IMR-90 (cell line): ENCODE measurements at places on chromosomes 2 and 18. TPM values are rescaled to one million over a fixed set of nuclear protein-coding genes. Genes with fewer than 3 reads are reported as not detected.
A peak's percentile ranks its signal among the peaks of the same experiment; 100 is the strongest.

DNA sequence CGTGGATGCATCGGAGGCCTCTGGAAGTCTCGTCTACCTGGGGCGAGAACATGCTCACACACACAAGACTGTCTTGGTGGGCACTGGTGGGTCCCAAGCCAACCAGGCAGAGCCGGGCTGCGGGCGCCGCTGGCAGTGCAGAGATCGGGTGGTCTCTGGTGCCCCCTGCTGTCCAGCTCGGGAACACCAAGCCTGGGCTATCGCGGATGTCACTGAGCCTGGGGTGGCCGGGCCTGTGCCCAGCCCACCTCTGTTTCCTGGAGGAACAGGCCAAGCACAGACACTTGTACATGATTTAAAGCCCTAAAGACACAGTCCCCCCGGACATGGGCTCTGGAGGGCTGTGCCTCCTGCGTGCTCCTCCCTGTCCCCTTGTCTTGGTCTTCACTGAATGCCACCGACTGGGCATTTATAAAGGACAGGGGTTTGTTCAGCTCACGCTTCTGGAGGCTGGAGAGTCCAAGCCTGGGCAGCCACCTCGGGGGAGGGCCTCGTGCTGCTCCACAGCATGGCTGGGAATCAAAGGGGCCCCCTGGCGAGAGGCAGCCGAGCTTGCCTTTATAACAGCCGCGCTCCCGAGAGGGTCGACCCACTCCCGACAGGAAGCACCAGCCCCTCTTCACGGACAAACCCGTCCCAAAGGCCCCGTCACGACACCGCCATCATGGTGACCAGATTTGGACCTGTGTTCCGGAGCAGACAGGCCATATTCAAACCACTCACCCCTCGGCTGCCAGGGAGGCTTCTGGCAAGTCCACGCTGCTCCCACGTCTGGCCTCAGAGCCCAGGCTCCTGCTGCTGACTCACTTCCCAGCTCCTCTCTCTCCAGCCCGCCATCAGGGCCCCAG, 3.6 kb upstream of the OTOS start:
- peak; percentile 22 for DNase-seq

DNA sequence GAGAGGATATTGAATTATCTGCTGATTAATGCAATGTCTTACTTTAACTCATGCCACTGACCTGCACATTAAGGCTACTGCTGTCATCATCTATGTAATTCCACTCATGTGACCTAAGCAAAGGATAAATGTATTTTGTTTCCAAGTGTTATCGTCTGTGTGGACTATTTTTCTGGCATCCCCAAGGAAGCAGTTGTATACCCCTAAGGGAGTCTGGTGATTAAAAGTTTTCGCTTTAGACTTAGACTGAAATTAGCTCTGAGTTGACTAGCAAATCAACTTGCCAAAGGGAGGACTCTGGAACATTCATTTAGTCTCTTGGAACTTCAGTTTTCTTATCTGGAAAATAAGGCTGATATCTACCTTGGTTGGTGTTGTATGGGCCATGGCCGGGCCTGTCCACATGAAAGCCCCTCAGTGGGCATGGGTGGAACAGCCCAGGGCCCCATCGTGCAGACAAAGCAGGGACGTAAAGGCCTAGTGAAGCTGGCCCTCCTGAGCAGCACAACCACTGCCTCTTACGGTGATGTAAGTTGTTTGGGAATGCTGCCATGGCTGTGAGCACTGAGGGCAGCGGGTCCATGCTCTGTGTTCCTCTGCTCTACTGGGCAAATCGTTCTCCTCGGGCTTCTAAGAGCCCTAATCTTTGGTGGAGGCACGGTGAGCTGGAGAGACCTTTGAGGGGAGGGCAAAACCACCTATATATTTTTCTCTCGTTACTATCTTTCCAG, 144.4 kb upstream of the RNF152 start:
- no peak for DNase-seq

- DNase-seq, result no peak
Observed at GRCh38 chr2:165371356-165371755, 98.1 kb upstream of the CSRNP3 start.

DNA sequence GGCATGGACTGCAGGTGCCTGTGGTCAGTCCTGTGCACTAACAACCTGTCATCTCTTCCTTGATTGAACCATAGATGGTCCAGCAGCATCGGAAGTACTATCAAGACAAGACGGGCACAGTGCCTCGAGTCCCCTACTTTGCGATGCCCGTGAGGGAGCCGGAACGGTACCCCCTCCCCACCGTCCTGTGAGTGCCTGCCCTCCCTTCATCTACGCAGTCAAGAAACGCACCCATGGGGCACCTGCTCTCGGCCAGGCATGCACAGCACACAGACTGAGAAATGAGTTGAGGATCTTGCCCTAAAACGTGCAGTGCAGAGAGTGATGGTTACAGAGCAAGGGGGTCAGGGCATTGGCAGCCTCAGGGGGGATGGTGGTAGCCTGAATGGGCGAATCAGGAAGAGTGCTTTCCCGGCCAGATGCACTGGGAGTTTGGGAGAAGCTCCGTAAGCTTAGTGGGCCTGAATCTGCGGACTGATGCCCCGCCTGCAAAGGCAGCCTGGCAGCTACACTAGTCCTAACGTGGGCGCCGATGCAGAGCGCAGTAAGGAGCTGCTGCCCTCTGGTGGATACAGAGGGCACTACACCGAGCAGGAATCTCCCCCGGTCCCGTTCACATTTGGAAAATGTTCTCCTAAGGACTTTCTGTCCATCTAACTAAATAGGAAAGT, 63.6 kb downstream of the CIB4 start:
- DNase-seq, result peak; percentile 49

DNA sequence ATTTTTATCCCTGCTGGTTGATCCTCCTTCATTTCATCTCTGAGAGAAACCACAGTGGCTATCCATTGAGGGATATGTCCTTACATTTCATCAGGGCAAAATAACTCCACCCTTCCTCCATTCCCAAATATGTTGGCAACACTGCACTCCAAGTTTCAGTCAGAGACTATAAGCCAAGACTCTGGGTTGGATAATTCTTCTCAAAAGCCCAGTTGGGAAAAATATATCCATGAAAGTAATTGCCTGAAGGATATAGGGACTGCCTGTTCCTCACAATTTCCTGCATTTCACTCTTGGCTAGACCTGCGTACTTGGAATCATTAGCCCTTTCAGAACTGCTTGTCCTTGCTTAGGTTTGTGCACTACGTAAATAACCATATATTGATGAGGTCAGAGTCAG, 27.9 kb upstream of the EPB41L3 start:
- DNase-seq, result no peak

Gene PCARE
- not detected in 2 replicates for polyA plus RNA-seq

Gene POTEC
- not detected in 2 replicates for polyA plus RNA-seq

Gene SP100
- polyA plus RNA-seq, result 42.5 and 50.6 TPM in 2 replicates

Gene C2orf15
- not detected in 2 replicates for polyA plus RNA-seq

Gene SAG
- polyA plus RNA-seq, result not detected in 2 replicates
